ENCODE measurements at places on chromosomes 5 and 9.

DNA sequence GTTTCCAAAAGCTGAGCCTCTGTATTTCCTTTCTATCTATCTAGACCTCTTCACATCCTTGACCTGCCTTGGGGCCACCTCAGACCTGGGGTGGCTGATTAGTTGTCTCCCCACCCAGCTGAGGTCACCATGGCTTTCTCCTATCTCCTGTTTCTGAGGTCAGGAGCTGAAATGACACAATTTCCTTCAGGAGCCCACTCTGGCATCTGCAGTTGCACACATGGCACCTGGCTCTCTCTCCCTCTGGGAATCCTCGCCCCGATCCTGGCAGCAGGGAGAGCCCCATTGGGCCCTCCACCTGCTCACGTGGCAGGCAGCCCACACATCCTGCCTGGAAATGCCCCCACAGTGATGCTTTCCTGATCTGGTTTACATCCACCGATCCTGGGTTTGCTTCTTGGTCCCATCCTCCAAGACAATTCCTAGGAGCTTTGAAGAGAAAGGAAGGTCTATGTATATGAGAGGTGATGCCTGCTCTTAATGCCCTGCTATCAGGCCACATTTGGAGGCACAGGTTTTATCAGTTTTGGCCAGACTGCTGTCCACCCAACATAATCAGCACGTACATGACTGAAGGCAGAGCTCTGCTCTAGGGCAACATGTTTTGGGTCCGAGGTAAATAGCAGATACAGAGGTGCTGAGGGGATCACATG lies 53.7 kb downstream of the MARCHF3 start:
- DNase-seq, result no peak

DNA sequence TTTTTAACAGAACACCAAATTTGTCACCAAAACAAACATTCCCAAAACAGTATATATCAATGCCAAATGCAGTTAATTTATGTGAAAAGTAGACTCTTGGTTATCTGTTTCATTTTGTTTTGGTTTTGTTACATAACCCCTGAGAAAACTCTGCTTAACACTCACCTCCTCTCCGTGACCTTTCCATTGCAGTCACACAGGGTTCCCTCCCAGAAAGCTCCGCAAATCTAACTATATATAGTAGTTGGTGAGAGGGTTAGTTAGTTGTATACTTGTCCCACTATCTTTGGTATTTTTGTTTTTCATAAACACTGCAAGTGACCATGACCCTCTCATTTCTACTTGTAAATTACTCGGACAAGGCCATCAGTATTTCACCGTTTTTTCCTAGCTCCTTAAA lies 25.5 kb downstream of the NFIB start:
- DNase-seq, result no peak

DNA sequence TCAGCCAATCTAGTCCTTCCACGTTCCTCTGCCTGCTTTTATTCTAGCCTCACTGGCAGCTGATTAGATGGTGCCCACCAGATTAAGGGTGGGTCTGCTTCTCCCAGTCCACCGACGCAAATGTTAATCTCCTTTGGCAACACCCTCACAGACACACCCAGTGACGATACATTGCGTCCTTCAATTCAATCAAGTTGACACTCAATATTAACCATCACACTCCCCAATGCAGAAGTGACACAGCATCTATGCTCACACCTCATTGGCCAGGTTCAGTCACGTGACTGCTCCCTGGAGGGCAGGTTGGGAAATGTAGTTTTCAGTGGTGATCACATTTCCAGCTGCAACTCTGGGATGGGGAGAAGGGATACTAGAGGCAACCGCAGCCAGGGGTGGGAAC lies 13.0 kb downstream of the SUSD3 start:
- DNase-seq, result no peak

GRCh38 chr5:22495016-22495720 lies 358.0 kb downstream of the CDH12 start:
- no peak for DNase-seq

- DNase-seq, result no peak
These were observed 33.7 kb downstream of the NIM1K start for GRCh38 chr5:43225649-43226245.

DNA sequence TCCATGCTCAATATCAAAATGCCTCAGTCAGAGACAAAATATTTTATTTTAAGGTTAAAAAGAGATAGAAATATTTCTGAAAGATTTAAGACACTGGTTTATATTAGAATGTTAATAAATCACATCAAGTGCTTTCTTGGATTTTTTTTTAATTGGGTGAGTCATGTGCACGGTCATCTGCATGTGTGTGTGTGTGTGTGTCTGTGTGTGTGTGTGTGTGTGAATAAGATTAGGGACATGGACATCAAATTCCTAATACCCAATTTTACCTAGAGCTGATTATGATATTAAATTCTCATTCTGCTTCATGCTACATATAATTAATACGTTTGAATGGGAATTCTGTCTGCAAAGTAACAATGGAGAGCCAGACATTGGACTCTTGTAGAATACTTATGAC lies 122.9 kb downstream of the BASP1 start:
- no peak for DNase-seq

- no peak for DNase-seq
These were observed 33.1 kb upstream of the TNPO1 start for GRCh38 chr5:72783354-72783753.

DNA sequence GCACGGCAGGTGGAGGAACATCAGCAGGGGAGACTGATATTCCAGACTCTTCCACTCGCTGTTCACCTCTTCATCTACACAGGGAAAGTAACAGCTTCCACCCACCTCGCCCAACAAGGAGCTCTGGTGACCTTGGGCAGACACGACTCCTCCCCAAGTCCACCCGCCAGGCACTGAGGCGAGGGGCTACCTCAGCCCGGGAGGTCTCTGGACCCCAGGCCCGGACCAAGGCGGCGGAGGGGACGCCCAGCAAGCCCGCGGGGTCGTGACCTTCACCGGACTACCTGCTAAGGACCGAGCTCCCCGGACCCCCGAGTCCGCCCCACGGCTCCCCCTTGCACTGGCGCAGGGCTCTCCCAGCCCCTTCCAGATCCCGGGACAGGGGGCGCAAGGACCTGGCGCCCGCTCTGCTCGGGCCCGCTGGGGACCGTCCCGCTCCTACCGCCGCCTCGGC lies 70.2 kb upstream of the LPCAT1 start:
- no peak for DNase-seq

DNA sequence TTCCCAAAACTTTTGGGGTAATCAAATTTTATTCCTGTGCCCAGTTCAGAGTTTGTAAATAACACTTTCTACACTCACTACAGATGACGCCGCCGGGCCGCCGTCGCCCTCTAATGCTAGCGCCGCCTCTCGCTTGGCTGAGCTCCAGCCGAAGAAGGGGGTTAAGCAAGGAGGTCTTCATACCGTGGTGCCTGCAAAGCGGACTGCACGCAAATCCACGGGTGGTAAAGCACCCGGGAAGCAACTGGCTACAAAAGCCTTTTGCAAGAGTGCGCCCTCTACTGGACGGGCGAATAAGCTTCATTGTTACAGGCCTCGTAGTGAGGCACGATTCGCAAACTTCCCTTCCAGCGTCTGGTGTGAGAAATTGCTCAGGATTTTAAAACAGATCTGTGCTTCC lies 280.4 kb downstream of the MEF2C start:
- DNase-seq, result no peak

- DNase-seq, result no peak
These were observed 143.0 kb upstream of the TARS1 start for GRCh38 chr5:33297760-33298216.

- DNase-seq, result peak; percentile 74
These were observed at the start of gene DEPDC1B for GRCh38 chr5:60699609-60700415. Gene DEPDC1B, minus strand, starts transcription at chr5:60700166. Its CDS starts 73 bp downstream, at chr5:60700093.

GRCh38 chr9:114733816-114734215 lies 51.8 kb upstream of the TEX48 start:
- no peak for DNase-seq

DNA sequence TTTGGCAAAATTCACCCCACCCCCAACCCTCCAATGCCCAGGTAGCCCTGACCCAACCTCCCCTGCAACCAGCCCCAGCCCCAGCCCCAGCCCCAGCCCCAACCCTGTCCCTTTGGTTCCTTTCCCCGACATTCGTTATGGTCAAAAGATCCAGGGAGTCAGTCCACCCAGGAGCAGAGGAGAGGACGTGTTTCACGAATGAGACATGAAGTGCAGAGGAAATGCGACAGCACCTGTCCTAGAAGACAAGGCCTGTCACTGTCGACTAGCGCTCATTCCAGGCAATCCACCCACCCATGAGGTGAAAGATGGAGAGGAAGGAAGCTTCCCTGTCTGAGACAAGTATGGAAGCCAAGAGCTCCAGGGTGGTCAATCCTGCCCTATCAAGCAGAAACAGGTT lies 485.0 kb downstream of the SPATA31A7 start:
- no peak for DNase-seq

DNA sequence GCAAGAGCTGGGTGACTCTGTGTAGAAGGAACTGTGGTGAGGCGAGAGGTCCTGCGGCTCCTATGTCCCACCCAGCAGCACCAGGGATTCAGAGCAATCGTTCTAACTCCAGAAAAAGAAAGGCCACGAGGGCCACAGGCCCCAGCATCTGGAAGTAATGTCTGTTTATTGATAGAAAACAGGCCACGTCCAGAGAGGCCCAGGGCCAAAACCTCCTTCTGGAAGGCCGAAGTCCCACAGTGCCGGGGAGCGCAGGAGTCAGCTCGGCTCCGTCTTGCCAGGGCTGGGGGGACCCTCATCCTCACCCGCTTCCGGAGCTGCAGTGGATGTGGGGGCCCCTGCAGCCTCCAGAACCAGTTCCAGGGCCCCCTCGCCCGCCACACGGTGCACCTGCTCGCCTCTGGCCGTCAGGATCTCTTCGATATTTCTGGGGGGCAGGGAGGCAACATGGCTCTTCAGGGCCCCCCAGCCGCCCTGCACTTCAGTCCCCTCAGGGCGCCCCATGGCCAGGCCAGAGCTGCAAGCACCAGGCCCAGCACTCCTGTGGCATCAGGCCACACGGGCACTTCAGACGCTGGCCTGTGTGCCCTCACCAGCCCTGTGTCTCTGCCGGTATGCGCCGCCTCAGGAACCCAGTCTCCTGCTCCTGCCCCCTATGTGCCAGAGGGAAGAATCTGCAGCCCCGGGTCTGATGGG lies 1.6 kb downstream of the DNLZ start:
- no peak for DNase-seq

- no peak for DNase-seq
These were observed 153.1 kb downstream of the CCDC192 start for GRCh38 chr5:127856292-127856691.

- DNase-seq, result no peak
These were observed 5.8 kb downstream of the ANXA6 start for GRCh38 chr5:151151793-151152192.

GRCh38 chr9:83367326-83367725 lies 170.9 kb downstream of the FRMD3 start:
- no peak for DNase-seq

DNA sequence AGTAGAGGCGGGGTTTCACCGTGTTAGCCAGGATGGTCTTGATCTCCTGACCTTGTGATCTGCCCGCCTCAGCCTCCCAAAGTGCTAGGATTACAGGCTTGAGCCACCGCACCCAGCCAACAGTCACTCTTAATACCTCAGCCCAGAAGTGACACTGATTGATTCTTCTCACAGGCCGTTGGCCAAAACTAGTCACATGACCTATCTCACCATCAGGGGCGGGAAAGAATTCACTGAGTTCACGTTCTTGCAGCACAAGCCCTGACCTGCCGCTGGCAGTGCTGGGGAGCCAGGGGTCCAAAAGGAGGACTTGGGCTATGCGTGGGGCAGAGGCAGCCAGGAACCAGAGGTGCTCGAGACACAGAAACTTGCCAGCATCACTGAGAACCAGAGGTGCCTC lies 55.0 kb upstream of the CPLX2 start:
- no peak for DNase-seq

- DNase-seq, result no peak
These were observed 385.1 kb downstream of the SEMA5A start for GRCh38 chr5:9160747-9161146.

GRCh38 chr5:96880444-96881164 lies 4.3 kb downstream of the ERAP2 start:
- DNase-seq, result no peak

DNA sequence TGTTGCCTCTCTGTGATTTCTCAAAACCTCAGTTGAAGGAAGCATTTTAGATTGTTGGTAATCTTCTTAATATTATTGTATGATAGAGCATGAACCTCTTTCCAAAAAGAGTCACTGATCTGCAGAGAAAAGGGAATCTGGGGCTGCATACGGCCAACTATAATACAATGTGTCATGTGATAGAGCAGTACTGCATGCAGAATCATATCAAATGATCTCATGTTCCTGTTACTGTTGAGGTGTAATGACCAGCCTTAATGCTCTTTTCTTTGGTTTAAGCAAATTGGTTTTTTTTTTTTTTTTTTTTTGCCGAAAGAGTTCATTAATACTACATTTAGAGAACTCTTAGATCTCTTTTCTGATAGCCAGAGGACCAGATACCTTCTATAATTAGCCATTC lies 12.9 kb upstream of the MSMP start:
- no peak for DNase-seq

GRCh38 chr9:15606643-15607472 lies 54.0 kb downstream of the CCDC171 start:
- DNase-seq, result no peak

- DNase-seq, result no peak
These were observed 86.7 kb upstream of the NFIB start for GRCh38 chr9:14400658-14400995.

DNA sequence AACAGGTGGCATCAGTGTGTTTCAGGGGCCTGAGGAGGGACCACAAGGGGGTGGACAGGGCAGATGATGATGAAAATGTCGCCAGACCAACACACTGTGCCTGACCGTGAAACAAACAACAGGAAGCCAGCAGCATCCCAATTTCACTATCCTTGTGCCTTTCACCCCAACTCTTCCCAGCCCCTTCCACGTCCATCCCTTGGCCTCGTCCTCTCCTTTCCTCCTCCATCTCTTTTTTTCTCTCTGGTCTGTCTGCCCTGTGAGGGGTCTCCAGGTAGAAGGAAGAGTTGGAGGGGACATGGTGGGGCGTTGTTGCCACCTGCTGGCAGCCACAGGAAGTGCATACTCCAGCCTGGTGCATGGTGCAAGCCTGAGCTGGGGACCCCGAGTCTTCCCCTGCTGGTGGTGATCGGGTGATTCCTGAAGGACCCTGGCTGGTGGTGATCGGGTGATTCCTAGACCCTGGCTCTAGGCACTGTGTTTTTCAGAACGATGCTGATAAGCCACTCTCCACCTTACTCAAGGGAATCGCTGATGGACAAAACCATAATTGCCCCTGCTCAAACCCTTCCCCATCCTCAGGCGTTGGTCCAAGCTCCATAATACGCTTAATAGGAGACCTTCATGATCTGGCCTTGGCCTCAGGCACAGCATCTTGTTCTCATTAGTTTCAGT lies 21.7 kb upstream of the NSD1 start:
- DNase-seq, result no peak

- no peak for DNase-seq
These were observed 50.1 kb downstream of the FBXW11 start for GRCh38 chr5:171956314-171956713.

DNA sequence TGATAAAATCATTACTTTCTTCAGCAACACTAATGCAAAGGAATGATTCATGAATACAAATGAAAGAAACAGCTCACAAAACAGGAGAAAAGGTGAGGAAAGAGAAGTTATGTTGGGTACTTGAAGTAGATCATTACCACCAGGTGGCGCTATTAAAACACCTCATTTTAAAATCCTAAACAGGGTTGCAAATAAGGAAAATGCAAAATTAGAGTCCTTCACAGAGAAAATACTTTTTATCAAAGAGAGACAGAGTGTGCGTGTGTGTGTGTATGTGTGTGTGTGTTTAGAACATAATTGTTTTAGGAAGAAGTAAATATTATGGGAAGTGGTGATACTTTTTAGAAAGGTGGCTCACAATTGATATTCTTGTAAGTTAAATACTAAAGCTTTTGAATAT lies 49.5 kb upstream of the CD180 start:
- no peak for DNase-seq

All from stimulated activated CD8-positive, alpha-beta memory T cell treated with anti-CD3 and anti-CD28 coated beads, Interleukin-15, amount 100 ng/mL, for 4 hours (primary cell).